ENCODE measurements at places on chromosomes 4 and X.

- DNase-seq = no peak
Observed at GRCh38 chrX:136156560-136157117, 9.3 kb downstream of the FHL1 start.

GRCh38 chr4:107009196-107009968, 26.7 kb downstream of the DKK2 start:
- DNase-seq = no peak

- DNase-seq = peak; percentile 79
Observed at GRCh38 chrX:45842207-45842925, 641.7 kb upstream of the DIPK2B start.

- no peak for DNase-seq
Observed at GRCh38 chr4:165709973-165710526, 163.0 kb upstream of the TLL1 start.

DNA sequence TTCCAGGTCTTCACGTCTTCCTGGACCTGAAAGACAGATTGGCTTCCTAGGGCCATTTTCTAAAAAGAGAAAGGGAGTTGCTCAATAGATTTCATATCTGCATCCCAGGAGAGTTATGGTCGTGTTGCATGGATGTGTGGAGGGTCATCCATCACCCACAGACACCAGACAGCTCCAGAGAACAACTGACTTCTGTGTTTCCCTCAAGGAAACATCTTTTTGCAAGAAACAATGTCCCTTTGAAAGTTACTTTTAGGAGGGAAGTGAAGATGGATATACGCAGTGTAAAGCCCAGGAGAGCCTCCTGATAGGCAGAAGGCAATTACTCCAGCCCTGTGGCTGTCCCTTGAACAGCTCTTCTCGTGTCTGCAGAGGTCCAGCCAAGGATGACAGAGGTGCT, 108.3 kb downstream of the CLNK start:
- DNase-seq = no peak

DNA sequence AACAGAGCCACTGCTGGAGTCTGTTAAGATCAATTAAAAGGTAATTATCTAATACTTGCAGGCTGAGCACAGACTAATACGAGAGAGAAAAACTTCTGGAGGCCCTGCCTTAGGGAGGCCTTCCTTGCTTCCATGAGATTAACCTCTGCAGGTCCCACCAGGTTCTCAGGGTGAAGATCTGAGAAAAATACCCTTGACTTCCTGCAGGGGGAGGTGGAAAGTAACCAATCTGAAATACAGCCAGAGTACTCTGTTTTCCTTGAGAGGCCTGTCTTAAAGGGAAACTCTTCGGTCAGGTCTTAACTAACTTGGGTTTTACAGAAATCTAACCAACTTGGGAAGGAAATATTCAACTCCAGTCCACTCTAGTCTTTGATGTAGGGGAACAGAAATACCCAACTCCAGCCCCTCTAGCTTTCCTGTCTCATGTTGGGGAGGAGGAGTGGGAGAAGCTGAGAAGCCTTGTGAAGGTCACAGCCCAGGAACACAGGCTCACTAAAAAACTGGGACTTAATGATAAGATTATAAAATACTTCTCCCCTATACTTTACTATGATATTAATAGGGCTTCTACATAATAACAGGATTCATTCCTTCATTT, 77.1 kb downstream of the TBCK start:
- DNase-seq = no peak

- DNase-seq = no peak
Observed at GRCh38 chrX:150849486-150849885, 49.0 kb downstream of the CD99L2 start.

DNA sequence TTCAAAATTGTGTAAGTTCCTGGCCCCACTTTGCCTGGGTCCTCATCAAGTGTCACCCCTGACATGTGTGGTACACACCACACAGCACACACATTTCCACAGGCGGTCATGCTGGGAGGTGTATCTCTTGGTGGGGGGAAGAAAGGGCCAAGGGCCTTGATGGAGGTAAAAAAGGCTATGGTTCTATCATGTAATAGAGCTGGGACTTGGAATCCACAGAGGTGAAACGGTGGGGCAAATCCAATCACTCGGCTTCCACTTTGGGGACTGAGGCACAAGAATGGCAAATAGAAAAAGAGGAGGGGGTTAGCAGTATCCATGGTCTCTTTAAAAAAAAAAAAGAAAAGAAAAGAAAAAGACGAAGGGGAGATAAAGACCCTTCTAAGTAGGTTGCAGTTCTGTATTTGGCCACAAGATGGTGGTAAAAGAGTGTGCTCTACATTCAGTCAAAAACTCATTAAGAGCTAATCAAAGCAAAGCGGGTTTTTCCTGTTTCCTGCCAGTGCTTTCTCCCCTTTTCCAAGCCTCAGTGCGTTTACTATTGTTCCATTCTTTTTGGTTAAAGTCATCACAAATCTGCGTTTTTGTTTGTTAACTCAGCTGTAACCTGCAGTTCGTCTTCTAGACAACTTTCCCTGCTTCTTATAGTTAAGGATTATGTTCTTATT, 37.0 kb upstream of the ATP6AP2 start:
- no peak for DNase-seq

DNA sequence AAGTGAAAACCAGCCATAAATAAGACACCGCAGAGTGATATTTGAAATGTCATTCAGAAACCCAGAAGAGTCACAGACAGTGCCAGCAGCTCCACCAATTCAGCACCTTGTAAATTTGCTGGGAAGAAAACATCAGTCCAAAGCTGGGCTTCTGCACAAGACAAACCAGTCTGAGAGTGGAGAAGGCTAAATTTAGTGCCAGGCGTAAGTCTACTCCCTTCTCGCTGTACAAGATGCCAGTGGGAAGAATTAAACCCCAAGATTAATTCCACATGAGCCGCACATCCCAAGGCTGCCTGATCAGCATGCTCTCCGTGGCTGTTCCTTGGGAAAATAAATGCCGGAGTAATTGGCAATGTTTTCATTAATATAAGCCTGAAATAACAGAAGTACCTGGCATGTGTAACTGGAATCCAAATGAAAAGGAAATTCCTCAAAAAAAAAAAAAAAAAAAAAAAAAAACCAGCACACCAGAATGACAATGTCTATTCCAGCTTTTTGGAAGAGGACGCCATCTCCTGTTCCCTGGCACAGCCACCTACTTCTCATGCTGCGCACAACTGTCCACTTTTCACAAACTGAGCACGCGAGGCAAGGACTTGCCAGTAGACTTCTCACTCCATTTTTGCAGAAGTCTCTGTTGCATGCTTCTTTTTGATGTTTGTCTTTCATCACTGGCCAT, 95.5 kb downstream of the NSUN7 start:
- no peak for DNase-seq

DNA sequence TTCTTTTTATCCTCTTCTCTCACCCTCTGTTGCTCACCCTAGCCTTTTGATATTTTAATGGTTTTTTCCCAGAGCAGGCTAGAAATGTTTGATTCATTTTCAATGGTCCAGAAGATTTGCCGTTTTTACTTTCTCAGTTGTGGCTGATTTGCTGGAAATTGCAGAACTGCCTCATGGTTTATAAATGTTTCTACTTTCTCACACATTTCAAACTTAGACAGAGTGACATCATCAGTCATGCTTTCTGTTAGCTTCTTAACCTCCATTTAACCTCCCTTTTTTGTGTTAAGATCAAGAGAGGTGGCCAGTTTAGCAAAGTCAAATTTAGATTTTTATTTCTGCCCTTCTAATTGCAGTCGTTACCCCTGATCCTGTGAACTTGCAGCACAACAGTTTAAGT, 8.7 kb downstream of the RXFP1 start:
- no peak for DNase-seq

GRCh38 chrX:10906866-10907265, 204.3 kb upstream of the HCCS start:
- no peak for DNase-seq

DNA sequence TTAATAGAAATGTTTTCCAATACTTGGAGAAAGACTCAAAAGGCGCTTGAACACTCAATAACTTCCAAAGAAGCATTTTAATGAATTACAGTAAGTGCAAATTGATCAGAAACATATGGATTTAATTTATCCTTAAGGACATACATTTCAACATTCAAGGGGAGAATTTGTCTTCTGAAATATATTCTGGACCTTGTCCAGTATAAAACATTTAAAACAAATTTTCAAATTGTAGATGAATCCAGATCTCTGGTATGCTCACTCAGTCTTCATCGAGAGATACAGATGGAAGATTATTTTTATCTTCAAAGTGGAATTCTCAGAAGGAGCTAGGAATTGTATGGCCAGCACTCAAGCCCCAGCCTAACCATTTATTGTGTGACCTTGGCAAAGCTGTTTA, 310.4 kb downstream of the ZNF674 start:
- DNase-seq = no peak

- no peak for DNase-seq
Observed at GRCh38 chrX:141652286-141652685, 46.3 kb downstream of the SPANXD start.

- no peak for DNase-seq
Observed at GRCh38 chrX:17939724-17940123, 78.6 kb upstream of the RAI2 start.

DNA sequence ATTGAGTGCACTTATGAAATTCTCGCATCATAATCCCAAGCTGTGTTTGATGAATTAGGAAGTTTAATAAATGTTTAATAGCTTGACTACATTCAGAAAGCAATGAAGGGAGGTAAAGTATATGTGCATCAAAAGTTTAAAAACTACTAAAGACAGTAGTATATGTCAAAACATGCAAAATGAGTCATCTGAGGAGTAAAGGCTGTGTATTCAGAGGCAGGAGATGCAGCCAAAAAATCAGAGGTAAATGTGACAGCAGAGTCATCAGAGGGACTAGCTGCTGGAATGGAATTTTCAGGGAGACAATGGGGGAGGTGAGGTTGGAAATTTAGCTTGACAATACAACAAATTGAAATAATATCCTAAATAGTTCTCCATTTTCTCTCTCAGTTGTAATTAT, 127.0 kb upstream of the FUNDC1 start:
- DNase-seq = no peak

DNA sequence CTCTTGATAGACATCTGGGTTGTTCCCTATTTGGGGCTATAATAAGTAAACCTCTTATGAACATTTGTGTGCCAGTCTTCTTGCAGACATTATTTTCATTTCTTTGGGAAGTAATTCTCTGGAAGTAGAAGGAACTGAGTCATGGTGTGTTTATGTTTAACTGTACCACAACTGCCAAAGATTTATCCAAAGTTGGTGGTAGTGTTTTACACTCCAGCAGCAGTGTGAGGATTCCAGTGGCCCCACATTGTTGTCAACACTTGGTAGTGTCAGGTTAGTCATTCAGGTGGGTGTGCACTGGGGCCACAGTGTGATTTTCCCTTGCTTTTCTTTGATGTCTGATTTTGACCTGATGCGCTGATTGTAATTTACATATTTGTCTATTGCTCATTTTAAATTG, 5.0 kb upstream of the UVSSA start:
- DNase-seq = no peak

DNA sequence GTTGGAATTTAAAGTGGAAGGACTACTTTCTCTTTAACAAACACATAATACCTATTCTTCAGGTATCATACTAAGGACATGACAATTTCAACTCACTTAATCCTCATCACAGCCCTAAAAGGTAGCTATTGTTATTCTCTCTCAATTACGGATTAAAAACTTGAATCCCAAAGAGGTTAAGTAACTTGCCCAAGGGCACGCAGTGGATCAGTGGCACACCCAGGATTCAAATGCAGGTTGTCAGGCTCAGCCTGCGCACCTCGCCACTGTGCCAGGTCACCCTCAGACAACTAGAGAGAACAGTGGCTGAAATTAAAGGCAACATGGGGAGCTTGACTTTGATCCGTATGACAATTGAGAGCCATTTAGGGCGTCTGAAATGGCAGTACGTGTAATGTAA, 67.6 kb downstream of the MFAP3L start:
- DNase-seq = no peak

DNA sequence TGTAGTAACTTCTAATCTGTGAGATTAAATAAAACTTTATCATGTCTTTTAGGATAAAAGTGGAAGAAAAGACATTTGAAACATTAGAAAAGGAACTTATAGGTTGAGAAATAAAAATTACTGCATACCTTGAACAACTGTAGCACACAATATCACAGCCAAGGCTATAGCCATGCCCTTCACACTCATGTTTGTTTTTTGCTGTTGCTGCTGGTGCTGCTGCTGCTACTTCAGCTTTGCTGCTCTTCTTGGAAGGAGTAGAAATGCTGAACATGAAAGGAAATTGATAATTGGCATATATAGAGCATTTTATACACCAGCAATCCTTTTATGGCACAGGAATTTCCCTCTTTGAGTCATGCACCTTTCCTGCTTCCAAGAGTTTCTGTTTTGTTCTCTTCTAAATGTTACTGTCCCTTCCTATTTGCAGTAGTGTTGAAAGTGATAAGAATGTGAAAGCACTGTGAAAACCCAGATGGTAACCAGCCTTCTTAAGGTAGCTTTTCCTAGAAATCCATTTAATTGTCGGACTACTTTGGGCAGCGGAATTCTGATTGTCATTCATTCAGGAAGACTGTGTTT, at the start of gene CXCL11:
CXCL11 (minus strand) TSS at position 272 of the 582 bp plus-strand sequence; CDS start at position 189, 83 bp downstream.
- no peak for DNase-seq

- DNase-seq = no peak
Observed at GRCh38 chr4:80382090-80382832, 46.7 kb downstream of the CFAP299 start.

GRCh38 chr4:15149234-15149838, 147.1 kb downstream of the CPEB2 start:
- DNase-seq = no peak

- no peak for DNase-seq
Observed at GRCh38 chr4:168647646-168648375, 151.0 kb downstream of the PALLD start.

- no peak for DNase-seq
Observed at GRCh38 chrX:5898463-5898862, 330.2 kb downstream of the NLGN4X start.

DNA sequence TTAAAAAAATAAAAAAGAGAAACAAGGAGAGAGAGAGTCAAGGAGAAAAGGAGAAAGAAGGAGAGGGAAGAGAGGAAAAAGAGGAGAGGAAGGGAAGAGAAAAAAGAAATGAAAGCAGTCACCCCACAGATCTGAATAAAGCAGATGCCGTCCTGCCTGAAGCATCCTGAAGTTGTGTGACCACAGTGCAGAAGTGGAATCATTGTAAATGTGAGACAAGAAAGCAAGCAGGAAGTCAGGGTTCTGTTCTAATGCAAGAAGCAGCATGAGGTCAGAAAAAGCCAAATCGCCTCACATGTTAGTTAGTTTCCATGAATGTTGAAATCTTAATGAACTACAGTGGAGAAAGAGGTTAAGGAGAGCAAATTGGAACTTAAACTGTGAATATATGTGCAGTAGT, 692.5 kb downstream of the CENPC start:
- DNase-seq = no peak

DNA sequence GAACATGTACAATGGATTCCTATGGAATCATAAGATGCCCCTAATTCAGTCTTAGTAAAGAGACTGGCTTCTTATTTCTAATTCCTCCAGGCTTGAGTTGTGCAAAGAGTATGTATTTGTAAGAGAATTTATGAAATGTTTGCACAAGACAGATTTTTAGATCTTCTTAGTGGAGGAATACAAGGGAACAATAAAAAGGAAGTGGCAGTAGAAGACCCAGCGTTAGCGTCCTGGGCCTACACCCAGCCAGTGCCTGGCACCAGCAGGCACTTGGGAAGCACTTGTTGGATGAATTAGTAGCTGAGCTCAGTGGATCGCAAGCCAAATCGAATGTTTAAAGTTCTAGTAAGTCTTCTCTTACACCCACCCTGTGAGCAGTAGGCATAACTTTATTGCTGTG, 157.4 kb downstream of the PTTG2 start:
- no peak for DNase-seq

Data from NCI-H524 treated with DMSO at 0.1 percent for 48 hours (cell line).